ENCODE measurements at places on chromosomes 6 and 20.

- DNase-seq = no peak
These were observed 25.8 kb upstream of the TMEM217 start for GRCh38 chr6:37283671-37284151.

GRCh38 chr20:60262967-60263603, 304.9 kb downstream of the CDH26 start:
- DNase-seq = peak; percentile 48

- no peak for DNase-seq
These were observed 72.0 kb downstream of the PREP start for GRCh38 chr6:105330913-105331312.

GRCh38 chr6:41739041-41739440, 3.6 kb upstream of the TFEB start:
- DNase-seq = no peak

GRCh38 chr20:23048283-23049200, 930 bp downstream of the THBD start:
- DNase-seq = no peak

DNA sequence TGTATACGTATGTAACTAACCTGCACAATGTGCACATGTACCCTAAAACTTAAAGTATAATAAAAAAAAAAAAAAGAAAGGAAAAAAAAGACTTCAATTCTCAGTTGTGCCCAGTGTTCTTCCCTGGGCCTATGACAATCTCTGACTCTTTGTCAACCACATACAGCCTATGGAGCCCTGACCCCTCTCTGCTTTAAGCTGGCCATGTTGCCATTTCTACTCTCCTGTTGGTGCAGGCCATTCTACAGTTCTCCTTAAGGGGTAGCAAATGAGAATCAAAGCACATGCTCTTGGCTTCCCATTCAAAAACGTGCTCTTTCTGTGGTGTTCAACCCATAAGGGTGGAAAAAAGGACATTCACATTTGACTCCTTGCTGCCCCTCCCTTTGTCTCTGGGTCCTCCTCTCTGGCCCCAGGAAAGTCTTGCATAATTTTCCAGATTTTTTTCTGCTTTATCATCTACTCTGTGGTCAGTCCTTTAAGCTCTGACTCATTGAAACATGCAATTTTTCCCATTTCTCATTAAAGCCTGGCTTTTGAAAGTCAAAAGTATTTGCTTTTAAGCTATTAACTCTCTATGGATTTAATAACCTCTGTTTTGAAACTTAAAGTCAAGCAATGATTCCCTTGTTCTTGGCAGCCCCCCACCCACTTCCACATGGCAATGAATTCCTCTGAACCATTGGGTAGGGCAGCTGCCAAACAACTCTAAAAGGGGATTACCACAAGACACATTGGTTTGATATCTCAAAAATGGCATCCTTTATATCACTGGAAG, 208.6 kb upstream of the MCHR2 start:
- DNase-seq = no peak

- DNase-seq = peak; percentile 31
These were observed 72.2 kb upstream of the NAA20 start for GRCh38 chr20:19944772-19945459.

GRCh38 chr20:33853507-33853813, 42.3 kb downstream of the CHMP4B start:
- no peak for DNase-seq

DNA sequence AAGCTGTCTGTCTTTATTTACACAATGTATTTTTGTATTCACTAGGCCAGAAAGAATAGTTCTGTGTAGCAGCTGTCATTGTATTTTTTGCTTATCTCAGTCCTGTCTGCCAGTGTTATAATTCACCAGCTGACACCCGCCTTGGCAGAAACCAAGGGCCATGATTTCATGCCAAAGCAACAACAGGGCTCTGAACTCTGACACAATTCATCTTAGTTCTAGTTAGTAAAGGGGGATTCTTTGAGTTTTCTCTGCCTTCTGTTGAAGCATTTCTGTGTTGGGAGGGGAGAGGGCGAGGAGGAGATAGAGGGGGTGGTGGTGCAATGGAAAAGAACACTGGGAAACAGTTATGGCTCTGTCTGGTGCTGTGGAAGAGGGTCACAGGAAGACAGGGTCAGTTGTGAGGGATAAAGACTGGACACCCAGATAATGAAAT, 684.6 kb upstream of the MARCKS start:
- no peak for DNase-seq

GRCh38 chr6:351867-352289, 39.7 kb upstream of the IRF4 start:
- no peak for DNase-seq

DNA sequence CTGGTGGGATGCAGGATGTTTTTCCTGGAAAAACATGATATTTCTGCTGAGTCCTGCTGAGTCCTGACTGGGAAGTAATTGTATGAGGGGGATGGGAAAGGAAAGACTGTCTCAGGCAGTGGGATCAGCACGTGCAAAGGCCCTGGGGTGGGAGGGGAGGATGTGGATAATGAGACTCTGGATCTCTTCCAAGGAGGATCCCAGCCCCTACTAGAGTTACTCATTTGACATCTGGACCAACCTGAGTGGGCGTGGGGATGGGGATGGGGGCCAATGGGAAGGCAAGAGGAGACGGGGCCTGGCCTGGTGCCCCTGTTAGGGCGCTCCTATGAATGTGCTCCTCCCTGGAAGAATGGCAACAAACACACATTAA, 73.0 kb downstream of the CD40 start:
- no peak for DNase-seq

DNA sequence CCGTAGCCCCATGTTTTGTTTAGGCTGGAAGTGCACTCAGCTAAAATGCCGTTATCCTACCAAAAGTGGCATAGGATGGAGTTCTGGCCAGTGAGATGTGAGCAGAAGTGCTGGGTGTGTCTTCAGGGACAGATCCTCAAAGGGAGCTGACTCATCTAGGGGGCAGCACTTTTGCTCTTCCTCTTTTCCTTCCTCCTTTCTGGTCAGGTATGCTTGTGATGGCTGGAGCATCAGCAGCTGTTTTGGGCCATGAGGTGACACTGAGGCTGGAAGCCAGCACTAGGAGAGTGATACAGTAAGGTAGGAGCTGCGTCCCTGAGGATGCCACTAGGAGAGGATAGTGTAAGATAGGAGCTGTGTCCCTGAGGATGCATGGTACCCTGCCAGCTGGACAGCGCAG, 4.6 kb upstream of the OSBPL2 start:
- no peak for DNase-seq

DNA sequence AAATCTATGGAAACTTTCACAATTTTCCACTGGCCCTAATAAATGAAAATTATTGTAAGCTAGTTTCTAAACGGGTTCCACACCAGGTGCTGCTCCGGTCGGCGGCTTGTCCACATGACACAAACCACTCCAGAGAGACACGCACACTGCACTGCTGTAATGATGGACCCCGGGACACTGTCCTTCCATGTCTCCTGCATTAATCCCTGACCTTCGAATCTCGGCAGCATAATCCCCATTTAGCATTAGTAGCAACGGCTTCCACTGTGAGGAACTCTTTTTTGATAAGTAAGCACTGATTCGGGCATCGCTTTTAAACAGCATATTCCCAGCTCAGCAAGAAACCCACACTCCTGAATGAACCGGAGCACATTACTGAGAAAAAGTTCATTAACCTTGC, 43.5 kb downstream of the INSM1 start:
- no peak for DNase-seq

Data from activated naive CD4-positive, alpha-beta T cell treated with Interleukin-2 at 50 U/mL for 16 hours (primary cell).